RWPE2 (cell line): ENCODE measurements at places on chromosomes 11 and 22.
A peak's percentile ranks its signal among the peaks of the same experiment; 100 is the strongest.

DNA sequence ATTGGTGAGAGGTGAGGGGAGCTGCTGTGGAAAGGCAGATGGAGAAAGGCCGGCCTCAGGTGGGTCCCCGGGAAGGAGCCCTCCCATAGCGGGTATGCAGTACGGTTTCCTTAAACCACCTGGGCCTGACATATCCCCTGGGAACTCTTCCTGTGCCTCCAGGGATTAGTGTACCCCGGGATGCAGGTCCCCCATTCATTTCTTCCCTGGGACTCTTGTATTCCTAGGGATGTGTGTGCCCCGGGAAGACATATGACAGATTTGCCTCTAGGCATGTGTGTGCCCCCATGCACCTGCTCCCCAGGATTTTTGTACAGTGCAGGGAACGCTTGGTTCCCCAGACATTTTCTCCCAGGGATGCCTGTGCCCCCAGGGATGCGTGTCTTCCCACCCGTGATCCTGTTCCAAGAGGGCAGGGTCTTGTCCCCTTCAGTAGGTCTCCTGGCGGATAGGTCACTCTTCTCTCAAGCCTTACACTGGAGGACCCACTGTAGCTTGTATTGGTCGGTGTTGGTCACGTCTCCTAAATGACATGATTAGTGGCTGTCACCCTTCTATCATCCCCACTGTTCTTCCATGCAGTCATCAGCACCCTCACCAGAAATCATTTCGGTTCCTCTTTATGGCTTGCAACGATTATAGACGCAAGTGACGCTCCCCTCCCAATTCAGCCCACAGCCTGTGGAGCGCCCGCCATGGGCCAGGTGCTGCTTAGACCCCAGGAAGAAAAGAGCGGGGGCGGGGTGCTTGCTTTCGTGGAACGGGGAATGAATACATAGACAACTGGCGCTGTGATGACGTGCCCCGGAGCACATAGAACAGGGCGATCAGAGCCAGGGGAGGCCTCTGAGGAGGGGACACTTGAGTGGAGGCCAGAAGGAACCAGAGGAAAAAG lies 1.3 kb downstream of the PARVB start:
- DNase-seq = no peak

DNA sequence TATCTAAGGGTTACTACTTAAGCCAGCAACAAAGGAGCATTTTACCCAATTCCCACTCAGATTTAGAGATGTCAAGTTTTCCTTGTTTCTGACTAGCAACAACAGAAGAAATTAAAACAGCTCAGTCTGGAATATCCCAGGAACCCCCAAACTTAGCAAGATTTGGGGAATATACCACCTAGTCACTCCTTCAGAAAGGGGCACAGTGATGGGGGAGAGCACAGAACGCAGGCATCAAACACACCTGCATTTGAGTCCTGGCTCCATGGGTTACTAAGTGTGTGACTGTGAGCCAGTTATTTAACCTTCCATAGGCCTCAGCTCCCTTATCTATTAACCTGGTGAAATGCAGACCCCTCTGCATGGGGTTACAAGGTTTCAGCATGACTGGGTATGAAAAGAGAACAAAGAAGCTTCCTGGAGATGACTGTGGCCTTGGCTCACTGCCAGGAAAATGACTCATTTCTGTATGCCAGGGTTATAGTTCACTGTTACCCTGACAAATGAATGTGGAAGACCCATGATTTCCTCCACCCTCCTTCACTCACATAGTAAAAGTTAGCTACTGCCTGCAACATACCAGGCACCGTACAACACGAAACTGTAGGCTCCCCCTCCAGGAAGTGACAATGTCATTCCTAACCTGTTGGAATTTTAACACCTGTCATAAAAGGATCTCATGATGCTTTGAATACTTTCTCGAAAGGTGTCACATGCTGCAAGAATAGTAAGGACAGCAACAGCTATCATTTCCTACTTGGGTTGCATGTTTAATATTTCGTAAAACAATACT lies 79.6 kb downstream of the ME3 start:
- peak; percentile 76 for DNase-seq

DNA sequence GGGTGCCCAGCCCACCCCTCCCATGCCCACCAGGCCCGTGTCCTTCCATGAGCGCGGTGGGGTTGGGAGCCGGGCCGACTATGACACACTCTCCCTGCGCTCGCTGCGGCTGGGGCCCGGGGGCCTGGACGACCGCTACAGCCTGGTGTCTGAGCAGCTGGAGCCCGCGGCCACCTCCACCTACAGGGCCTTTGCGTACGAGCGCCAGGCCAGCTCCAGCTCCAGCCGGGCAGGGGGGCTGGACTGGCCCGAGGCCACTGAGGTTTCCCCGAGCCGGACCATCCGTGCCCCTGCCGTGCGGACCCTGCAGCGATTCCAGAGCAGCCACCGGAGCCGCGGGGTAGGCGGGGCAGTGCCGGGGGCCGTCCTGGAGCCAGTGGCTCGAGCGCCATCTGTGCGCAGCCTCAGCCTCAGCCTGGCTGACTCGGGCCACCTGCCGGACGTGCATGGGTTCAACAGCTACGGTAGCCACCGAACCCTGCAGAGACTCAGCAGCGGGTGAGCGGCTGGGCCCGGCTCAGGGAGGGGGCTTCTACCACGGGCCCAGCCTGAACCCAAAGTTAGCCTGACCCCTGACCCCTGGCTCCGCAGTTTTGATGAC lies 3.0 kb downstream of the PKP3 start:
- DNase-seq = no peak

DNA sequence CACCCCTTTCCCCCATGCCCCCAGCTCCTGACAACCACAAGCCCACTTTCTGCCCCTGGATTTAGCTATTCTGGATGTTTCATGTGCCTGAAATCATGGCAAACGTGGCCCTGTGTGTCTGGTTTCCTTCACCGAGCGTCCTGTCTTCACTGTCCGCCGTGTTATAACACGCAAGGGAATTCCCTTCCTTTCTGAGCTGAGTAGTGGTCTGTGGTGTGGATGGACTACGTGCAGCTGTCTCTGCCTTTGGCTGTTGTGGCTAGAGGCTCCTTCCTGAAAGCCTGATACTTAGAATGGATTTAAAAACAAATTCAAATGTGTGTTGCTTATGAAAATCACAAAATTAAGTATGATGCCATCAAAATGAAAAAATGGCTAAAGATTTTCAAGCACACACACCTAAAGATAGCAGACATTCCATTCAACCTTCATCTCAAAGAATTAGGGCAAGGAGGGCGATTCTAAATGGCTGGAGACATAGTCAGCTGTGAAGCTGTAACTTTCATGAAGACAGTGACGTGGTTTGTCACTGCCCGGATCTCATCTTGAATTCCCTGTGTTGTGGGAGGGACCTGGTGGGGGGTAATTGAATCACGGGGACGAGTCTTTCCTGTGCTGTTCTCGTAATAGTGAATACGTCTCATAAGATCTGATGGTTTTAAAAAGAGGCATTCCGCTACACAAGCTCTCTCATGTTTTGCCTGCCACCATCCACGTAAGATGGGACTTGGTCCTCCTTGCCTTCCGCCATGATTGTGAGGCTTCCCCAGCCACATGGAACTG lies 30.5 kb downstream of the KCNQ1 start:
- DNase-seq = no peak

GRCh38 chr22:22959147-22959827 lies 71.7 kb downstream of the IGLL5 start:
- DNase-seq = no peak

GRCh38 chr11:65362966-65363365 lies 8.4 kb downstream of the TIGD3 start:
- DNase-seq = no peak

- DNase-seq = no peak
These were observed 48.2 kb upstream of the PARVA start for GRCh38 chr11:12329169-12329568.

DNA sequence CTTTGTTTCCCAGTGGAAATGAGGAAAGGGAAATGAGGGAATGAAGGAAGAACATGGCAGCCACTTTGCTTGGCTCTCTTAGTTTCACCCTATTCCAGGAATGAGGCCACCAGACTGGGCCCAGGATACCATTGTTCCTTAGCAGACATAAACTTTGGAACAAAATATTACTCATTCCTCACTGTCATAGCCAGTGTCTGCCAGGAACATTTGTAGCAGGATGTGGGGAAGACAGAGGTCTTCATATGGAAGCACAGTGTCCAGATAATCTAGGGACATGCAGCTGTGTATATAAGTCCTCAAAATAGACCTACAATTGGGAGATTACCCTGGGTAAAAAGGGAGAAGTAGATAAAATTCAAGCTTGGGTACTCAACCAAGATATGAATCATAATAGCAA lies 15.2 kb upstream of the FUT4 start:
- no peak for DNase-seq

- DNase-seq = no peak
These were observed 1.0 kb upstream of the GLB1L2 start for GRCh38 chr11:134330611-134331353.

DNA sequence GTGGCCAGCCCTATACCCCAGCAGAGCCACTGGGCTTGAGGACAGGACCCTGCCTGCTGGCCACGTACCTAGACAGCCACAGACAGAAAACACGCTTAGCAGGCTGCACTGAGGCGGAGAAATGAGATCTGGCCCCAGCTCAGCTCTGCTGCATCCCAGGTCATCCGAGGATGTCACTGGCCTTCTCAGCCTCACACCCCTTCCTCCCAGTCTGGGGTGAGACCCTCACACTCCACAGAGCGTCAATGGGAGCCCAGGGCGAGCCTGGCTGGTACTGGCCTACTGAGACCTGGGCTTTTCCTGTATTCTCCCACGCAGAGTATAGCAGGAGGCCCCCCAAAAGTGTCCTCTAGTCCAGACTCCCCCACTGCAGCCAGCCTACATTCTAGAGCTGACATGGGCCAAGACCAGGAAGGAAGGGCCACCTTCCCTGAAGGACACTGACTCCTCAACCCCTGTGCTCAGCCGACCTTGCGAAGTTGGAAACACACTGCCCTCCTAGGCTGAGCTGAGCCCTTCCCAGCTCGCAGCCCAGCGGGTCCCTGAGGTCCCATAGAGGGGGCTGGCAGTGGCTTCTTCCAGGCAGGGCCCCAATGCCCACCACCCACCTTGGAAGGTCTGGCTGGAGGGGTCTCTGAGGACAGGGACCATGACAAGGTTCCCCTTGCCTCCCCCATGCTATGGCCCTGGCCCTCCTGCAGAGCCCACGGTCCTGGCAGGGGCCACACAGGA lies 65.9 kb upstream of the LINC01488 start:
- DNase-seq = peak; percentile 27

- no peak for DNase-seq
These were observed 48.9 kb downstream of the BTG4 start for GRCh38 chr11:111463276-111463675.

DNA sequence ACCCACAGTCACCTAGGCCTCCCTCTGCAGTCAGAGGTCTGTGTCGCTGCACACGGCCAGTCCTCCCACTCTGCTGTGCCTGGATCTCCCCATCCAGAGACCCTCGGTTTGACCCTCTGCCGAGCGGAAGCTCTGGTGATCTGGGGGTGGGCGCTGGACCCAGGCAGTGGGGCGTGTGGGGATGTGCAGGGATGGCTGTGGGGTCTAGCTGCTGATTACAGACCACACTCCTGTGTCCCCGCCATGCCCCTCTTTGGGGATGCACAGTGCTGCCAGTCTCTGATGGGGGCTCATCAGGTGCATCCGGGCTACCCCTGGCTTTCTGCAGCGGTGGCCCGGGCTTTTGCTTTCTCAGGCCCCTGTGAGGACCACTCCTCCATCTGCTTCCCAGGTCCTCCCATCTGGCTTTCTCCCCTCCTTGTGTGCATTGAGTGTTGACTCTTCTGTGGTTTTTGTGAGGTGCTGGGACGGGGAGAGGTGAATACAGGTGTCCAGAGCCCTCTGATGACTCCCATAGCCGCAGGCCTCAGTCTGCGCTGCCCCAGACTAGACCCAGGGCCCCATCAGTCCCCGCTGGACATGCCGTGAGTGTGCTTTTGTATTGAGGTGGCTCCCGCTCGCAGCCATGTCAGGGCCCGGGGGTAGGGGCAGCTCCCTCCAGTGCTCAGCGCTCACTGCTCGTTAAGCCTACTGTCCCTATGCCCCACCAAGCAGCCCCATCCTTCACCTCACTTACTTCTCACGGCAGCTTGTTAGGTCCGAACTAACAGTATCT lies 251.6 kb downstream of the TBC1D22A start:
- DNase-seq = no peak
